ENCODE measurements at places on chromosomes 1 and 21. TPM values are rescaled to one million over a fixed set of nuclear protein-coding genes. Genes with fewer than 3 reads are reported as not detected.

DNA sequence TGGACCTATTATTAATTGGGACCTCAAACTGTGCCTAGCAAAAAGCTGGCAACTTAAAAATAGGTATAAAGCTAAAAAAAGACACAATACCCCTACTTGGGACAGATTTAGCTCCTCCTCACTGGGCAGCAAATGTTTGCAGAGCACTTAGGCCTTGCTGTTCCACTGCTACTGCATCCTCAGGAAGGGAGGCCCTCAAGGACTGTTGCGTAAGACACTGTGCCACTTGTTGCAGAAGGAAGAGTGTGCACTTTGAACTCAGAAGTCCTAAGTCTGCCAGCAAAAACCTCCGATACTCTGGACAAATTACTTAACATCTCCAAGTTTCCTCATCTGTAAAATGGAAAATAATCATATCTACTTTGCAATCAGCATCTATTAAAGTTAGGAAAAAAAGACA is 322.9 kb downstream of the BARHL2 start:
- DNase-seq: no peak

NEK2 gene
- polyA plus RNA-seq: 9.9 TPM

DNA sequence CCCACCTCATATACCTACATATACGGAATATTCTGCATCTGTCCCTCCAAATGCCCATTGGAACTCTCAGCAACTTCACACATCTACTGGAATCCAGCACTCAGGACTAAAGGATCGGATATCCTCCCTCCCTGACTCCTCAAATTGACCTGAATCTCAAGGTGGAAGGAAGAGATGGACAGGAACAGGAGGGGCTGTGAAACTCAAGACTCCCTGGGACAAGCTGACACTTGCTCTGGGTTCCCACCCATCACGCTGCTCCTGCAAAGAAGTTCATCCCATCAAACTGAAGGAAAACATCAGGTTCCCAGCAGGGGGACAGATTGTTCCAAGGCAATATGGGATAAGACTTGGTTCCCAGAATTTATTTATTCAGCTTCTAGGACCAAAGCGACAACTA is 30.3 kb upstream of the TIAM1 start:
- DNase-seq: no peak

DNA sequence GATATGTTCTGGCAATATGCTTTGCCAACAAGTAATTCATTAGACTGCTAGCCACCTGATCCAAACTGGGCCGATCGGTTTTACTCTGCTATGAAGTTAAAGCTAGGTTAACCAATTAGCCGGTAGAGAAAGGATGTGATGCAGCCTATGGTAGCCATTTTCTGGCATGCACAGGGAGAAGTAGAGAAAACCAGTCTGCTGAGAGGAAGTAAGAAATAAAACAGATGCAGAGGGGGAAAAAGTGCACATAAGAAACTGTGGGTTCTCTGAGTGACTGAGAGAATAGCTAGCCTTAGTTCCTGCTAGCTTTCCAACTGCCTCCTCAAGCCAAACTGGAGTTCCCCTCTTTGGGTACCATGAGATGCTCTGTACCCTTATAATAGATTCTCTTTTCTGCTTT is 52.8 kb downstream of the ARID4B start:
- no peak for DNase-seq

DMRTA2 gene
- polyA plus RNA-seq: not detected

DNA sequence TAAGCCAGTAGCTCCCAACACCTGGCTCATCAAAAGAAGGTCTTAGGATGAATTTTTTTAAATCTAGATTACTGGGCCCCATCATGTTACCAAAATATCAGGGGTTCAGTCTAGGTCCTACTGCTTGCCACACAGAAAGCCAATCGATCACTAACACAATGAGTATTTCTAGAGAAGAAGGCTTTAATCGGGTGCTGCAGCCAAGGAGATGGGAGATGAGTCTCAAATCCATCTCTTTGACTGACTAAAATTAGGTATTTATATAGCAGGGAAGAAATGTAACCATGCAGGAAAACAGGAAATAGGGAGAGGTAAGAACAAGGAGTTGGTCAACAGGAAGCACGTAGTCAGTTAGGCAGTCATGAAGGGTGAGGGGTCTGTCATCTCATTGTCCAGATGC is 288.2 kb downstream of the CEP170 start:
- no peak for DNase-seq

GRCh38 chr1:11550664-11551283 is 71.8 kb downstream of the DISP3 start:
- peak; percentile 72 for DNase-seq

DNA sequence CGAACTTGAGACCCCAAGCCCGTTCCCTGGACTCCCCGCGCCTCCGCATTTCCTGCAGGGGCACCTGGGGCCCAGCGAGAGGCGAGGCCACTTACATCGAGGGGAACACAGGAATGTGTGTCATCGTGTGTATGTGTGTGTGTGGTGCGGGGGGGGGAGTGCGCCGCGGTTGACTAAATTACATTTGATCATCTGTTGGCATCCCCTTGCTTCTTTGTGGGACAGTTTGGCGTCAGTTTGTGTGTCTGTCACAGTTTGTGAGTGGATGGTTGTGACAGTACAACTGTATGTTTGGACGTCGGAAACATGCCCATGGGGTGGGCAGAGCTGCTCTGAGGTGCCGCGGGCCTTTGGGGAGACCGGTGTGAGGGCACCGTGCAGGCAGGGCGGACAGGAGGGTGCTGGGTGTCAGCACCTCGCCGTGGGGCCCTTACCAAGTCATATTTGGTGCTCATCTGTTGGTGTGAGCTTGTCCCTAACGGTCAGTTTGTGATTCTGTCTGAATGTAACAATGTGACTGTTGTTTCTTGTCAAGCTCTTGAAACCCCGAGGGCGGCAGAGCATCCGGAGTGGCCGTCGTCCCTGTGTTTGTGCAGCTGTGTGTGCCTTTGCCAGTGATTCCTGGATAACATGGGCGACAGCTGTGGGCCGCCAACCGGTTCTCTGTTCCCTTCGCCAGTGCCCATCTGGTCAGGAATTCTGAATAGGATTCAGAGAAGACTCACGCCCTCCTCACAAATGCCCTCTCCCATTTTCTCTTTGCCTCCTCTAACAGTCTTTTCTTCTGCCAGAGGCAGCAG is 899 bp downstream of the OPRD1 start:
- DNase-seq: no peak

DNA sequence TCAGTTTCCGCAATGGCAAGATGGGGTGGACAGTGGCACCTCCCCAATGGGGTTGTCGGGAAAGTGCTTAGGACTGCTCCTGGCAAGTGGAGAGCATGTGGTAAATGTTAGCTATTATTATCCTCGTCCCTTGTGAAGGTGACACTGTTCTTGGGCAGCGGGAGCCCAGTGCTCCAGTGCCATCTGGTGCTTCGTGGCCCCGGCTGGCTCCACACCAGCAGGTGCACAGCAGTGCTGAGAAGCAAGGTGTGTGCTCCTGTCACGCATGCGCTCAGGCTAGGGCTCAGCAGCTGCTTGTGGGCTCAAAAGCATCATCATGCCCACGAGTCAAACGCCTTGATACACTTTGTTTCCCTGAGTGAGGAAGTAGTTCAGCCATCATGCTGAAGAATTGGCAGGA is 24.9 kb upstream of the KCNC4 start:
- no peak for DNase-seq

Measured in IMR-90 (cell line).